ENCODE measurements at places on chromosomes 16 and 17.
A peak's percentile ranks its signal among the peaks of the same experiment; 100 is the strongest.

DNA sequence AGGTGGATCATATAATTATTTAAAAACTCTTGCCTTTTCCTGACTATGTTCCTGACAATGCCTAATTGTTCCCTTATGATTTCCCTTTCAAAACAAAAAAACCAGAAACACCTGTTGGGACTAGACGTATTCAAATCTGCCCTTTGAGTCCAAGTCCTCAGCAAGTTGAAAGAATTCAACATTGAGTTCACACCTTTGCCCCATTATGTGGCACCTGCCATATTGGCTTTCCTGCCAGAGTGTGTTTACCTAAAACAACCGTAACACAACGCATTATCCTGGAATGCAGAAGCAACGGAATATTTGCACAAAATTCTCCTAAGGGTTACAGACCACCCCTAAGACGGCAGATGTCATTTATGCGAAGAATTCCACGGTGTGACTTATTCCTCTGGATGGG is 105.9 kb downstream of the ZFHX3 start:
- no peak for DNase-seq

DNA sequence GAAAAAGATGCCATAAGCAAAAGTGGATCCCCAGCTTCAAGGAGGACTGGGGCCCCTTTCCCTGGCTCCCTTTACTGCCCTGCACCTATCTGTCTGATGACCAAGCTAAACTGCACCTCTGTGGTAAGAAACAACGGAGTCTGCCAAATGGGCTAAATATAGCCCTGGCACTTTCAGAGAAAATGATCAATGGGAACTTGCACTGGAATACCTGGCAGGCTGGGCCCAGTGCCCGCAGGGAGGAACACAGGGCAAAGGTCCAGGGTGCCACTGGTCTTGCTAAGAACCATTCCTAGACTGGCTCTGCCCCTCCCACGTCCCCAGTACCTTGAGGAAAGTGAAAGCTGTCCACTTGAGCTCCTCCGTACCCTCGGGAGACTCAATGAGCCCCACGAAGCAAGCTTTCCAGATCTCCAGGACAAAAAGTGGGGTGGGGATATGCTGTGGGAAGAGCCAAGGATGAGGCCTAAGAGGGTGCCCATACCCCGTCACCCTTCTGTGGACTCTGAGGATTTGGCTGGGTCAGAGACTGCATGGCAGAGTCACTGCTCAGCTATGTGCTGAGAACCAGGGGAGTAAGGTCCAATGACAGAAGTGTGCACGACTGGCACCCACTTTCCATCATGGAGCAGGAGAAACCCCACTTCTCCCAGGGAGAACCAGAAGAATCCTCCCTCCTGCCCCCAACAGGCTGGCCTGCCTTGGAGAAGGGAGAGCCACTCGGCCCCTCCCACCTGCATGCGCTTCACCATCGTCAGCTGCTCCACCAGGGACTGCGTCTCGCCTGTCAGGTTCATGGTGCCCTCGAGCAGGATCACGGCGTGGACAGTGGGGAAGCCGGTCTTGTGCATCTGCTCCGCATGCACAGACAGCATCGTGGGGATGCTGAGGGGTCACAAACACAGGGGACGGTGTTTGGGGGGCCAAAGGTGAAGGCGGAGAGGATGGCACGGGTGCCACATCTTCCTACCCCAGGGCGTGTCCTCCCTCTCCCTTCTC is 17.4 kb downstream of the CSF3 start:
- DNase-seq = no peak

GRCh38 chr16:30065943-30066760 is 592 bp downstream of the ALDOA start:
- peak; percentile 54 for DNase-seq

GRCh38 chr16:23453338-23454052 is 506 bp upstream of the COG7 start:
- DNase-seq = no peak

DNA sequence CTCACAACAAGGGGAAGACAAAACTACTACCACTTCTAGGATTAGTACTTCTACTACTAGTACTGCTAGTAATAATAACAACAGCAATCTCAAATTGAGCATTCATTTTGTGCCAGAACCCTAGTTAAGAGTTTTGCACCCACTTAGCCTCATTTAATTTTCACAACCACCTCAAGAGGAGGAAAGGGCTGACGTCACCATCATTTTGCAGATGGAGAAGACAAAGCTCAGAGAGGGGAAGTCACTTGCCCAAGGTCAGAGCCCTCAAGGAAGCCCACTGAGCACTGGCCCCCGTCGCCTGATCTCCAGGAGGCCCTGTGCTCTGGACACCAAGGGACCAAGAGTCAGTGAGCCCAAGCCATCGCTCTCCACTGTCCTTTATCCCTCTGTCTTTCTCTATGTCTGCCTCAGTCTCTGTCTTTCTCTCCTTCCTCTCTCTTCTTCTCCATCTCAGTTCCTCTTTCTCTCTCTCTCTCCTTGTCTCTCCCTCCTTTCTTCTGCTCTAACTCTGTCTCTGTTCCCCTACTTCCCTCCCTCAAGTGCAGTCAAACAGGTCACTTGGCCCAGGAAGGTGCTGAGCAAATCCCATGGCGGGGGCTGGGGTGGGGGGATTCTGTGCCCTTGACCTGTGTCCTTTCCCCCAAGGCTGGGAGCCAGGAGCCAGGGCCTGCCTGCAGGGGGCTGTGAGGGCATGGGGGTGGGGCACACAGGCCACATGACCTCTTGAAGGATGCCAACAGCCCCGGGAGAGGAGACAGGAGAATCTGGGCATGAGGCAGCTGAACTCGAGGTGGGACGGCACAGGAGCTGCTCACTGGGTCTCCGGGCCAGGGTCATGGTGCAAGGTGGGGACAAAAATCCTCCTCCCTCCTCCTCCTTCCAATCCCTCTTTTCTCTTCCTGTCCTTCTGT is 11.2 kb upstream of the NGFR start:
- no peak for DNase-seq

- DNase-seq = no peak
Observed at GRCh38 chr17:82374626-82375331, 3.2 kb downstream of the UTS2R start.

DNA sequence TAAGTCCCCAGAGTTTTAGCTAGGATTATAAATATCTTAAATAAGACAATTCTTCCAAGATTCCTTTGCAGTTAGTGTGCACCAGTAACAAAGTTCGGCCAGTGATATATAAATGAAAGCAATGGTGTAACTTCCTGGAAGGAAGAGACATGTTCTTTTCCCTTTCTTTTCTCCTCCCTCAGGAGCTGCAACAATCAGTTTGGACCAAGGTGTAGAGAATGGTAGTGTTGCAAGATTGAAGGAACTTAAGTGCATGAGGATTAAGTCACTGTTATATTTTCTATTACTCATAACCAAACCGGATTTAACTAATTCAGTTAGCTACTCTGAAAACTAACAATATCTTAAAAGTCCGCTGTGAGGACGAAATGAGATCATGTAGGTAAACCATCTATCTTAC is 68.9 kb upstream of the KCNJ16 start:
- DNase-seq = no peak

GRCh38 chr16:57562669-57563486 is 20.4 kb downstream of the ADGRG5 start:
- DNase-seq = no peak

DNA sequence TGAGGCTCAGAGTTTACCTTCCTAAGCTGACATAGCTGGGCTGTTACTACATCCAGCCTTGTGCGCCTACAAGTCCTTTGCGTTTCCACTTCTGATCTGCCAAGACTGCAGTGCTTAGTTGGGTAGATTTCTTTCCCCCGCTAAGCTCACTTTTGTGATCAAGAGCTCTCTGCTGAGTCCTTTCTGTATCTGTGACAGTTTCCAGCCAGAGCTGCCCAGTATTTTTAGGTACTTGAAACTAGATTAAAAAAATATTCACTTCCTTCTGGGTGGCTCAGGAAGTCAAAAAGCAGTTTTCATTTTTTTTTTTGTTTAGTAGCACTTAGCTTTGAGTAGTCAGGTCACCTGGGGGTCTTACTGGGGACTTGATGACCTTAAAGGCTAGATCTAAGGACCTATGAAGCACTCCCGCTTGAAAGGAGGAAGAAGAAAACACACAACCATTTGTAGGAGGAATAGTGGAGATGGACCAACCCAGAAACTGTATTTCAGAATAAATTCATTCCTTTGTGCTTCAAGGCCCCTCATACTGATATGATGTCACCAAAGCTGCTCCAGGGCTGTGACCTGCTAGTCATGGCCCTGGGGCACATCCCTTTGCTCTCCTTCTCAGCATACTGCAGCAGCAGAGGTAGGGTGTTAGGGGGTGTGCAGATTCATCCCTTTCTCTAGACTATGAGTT is 75.6 kb upstream of the HNF1B start:
- no peak for DNase-seq

DNA sequence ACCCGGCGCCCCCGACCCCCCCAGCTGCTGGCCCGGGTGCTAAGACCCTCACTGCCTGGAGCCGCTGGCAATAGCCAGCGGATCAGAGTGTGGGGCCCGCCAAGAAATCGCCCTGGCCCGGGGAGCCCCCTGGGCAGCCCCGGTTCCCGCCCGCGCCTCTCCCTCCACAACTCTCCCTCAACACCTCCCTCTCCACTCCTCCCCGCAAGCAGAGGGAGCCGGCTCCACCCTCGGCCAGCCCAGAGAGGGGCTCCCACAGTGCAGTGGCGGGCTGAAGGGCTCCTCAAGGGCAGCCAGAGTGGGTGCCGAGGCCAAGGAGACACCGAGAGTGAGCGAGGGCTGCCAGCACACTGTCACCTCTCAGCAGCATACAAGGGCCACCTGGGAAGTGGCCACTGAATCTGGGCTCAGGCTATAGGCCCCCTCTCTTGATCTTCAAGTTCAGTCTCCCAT is 385.5 kb downstream of the SEC14L1 start:
- no peak for DNase-seq

DNA sequence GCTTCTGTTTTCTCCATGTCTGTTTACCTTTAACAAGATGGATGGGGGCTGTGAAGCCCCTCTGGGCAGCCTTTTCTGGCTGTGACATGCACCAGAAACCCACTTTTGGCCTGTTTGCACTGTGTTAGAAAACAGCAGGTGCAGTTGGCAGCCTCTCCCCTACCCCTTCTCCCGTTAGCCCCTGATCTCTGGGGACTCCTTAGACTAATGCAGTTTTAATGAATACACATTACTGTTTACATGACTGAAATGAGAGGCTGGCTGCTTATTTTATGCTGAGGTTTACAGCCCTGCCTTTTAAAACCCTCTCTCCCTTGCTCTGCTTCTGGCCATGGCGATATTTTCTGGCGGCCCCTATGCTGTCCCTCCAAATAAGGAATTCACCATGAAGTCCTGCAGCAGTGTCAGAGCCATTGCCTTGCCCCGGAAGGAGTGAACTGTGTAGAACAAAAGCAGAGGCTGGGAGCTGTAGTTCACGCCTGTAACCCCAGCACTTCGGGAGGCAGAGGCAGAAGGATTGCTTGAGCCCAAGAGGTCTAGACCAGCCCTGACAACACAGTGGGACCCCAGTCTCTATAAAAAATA is 79.3 kb downstream of the PRKCB start:
- DNase-seq = no peak

DNA sequence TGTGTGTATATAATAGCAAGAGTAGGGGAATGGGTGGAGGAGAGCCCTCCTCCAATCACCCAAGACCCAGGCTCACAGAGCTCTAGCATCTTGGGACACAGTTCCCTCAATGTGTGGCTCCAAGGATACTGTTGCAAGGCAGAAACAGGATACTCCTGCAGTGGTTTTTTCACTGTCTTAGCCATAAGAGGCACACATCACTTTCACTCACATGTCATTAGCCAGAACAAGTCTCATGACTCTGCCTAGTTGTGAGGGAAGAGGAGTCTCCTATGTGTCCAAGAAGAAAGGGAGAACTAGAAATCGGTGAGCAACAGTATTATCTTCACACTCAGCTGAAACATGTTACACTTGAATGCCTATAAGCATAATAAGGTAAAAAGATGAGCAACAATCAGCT is 11.1 kb upstream of the NUDT7 start:
- DNase-seq = no peak

DNA sequence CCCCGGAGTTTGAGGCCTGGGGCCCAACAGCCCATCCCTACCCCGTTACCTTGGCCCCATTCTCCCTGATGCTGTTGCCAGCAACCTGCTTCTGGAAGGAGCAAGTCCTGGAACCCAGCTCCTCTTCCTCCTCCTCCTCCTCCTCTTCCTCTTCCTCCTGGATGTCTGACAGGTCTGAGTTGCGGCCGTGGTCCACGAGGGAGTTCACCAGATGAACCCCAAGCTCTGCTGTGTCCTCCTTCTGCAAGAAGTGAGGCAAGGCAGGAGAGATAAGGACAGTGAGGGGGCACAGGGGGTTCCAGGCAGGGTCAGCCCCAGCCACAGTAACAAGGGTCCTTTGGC is 18.7 kb downstream of the TSPOAP1 start:
- DNase-seq = no peak

GRCh38 chr17:36907407-36907806 is 29.9 kb upstream of the LHX1 start:
- no peak for DNase-seq

GRCh38 chr16:65196420-65197075 is 74.7 kb upstream of the CDH11 start:
- no peak for DNase-seq

DNA sequence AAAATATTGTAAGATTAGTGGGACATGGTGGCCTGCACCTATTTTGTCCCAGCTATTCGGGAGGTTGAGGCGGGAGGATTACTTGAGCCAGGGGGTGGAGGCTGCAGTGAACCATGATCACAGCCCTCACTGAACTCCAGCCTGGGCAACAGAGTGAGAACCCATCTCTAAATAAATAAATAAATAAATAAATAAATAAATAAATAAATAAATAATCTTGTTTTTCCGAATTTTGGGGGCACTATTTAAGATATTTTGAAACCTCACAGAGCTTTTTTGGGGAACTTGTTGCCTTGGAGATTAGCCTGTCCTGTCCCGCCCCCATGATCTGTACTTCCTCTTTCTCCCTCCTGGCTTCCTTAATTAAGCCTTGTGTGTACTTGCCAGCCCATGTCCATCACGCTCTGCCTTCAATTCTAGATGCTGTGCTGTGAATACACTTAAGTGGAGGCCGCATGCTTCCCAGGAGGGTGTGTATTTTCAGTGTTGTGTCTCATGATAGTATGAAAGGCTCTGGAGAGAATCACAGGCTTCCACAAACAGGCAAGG is 4.4 kb downstream of the LGALS9 start:
- no peak for DNase-seq

- no peak for DNase-seq
Observed at GRCh38 chr17:8692916-8693315, 51.7 kb downstream of the CCDC42 start.

GRCh38 chr16:58809213-58809612 is 75.1 kb upstream of the GOT2 start:
- DNase-seq = no peak

DNA sequence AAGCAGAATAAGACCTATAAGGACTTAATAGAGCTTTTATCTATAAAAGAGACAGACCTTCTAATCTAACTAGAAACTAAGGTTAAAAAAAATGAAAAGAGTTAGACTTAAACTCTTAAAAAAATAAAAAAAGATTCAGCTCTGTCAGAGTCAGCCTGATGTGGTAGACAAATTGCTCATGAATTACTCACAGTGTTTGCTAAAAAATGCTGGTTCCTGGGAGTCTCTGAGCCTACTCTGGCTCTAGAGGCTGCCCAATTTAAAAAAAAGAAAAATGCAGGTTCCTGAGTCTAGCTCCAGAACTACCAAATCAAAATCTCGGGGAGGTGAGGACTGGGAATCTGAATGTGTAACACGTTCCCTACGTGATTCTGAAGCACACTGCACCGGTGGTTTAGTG is 18.1 kb downstream of the SOST start:
- DNase-seq = no peak
